CD4-positive, alpha-beta T cell treated with Interleukin-15 for 4 hours (primary cell): ENCODE measurements at places on chromosomes 7 and 10.

DNA sequence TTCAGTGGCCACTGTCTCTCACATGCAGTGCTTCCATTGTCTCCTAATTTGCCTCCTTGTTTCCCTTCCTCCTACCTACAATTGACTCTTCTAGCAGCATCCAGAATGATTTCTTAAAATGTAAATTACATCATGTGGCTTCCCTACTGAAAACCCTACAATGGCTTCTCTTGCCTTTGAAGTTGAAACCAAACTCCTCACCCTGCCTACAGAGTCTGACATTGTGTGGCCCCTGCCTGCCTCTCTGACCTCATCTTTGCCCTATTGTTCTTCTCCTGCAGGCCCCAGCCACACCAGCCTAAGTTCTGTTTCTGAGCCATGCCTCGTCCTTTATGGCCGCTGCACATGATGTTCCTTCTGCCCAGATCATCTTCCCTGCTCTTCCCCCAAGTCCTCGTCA is 35.8 kb upstream of the CDK1 start:
- DNase-seq, result no peak

DNA sequence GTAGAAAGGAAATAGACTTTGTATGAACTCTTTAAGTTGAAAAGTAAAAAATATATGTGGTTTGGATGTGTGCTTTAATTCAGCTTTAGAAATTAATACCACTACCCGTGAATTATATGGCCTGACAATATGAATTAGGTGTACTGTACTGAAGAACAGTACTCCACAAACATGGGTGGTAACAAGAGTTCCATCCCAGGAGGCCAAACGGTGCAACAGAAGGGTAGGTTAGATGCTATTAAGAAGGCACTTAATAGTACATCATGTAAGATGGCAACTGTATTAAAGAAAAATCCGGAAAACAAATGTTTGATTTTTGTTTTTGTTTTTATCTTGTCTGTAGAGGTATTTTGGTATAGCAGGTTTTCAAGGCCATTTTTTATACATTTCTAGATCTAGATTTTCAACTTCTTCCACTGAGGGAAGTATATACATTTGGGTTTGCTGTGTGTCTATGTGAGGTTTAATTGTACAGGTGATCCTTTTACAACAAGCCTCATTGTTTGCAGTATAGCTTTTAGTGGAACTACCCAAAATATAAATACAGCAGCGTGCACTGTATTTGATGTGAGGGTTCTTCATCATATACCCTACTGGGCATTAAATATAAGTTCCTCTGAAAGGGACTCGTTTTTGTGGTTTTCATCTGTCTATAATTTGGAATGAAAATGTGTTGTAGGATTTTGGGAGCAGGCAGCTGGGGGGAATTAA is 115.7 kb downstream of the SVOPL start:
- no peak for DNase-seq

DNA sequence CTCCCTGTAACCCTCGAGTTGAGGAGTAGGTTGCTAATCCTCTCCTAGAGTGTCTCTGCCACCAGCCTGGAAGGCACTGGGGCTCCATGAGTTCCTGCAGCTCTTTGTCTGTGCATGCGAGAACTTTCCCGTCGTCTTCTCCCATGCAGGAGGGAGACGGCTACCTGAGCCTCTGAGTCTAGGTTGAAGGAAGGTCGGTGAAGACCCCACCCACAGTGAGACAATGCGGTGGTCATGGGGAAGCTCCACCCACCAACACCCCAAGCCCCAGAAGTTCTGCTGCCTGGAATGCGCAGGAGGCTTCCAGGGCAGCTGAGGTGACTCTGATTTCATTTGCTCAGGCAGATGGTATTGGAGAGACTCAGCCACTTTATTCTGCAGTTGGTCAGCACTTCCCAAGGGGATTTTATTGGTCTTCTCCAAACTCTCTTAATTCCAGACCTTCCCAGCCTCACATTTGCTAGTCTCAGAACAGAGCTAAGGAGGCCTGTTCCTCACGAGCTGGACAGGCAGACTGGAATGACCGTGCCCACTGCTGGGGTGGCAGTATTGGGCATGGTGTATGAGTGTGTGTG is 36.5 kb downstream of the PTPRE start:
- DNase-seq, result no peak

GRCh38 chr7:38820571-38820970 is 88.4 kb downstream of the VPS41 start:
- no peak for DNase-seq

DNA sequence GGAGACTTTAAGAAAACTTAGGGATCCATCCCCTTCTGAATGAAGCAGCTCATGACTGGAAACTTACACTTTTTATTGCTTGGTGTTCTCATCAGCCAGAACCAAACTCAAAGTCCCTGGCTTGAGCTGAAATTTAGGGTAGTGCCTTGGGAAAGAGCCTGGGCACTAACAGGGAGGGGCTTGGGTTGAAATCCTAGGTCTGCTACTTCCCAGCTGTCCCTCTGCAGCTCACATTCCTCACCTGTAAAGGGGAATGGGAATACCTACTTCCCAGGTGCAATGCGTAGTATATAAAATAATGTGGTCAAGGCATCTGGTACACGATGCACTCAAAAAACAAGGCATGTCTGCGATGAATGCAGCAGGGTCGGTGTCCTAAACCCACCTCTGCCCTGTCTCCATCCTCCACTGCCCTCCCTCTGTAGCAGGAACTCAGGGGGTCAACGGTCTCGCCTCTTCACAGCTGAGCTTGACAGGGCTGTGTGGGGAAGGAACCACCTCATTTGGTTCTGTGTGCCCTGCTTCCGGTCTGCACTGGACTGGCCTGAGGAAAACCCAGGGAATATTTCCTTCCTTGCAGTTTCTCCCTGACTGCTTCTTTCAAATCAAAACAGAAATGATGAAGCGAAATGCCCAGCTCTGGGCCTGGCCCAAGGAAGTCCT is 80.0 kb downstream of the COBL start:
- no peak for DNase-seq

DNA sequence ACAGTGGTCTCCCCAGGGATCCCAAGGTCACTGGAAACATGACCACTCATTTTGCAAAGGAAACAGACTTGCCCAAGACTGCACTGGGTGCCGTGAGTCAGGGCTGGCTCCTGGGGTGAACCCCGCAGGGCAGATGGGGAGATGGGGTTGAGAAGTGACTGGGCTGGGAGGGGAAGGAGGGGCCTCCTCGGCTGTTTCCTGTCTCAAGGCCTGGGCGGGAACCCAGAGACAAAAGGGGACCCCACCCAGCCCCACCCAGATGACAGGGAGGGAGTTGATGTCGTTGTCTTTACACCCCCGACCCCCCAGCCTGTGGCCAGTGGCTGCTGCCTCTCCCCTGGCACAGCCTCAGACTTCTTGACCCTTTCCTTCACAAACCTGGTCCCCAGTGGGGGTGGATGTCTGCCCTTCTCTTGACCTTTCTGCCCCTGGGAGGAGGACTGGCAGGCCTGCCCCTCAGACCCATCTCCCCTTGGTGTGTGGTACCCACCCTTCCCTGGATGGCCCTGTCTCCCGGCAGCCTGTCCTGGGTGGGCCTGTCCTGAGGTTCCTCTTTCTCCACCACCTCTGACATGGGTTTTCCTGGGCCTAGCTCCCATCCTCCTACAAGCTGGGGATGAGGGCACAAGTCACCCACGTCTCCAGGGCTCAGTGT is 1.4 kb downstream of the MYO1G start:
- DNase-seq, result peak; percentile 86

GRCh38 chr10:123999956-124000615 is 93.3 kb downstream of the CHST15 start:
- no peak for DNase-seq
